ENCODE measurements at places on chromosomes 4 and X. TPM values are rescaled to one million over a fixed set of nuclear protein-coding genes. Genes with fewer than 3 reads are reported as not detected.

The RAB9B gene
- total RNA-seq = 1.5 TPM

The AREG gene
- total RNA-seq = not detected

The KLHL13 gene
- total RNA-seq = 0.34 TPM

The PDE6B gene
- 2.6 TPM for total RNA-seq

The EDNRA gene
- 0.34 TPM for total RNA-seq

The DBET gene
- not detected for total RNA-seq

The TASL gene
- not detected for total RNA-seq

The GABRQ gene
- total RNA-seq = under 0.01 TPM

The GNRHR gene
- total RNA-seq = not detected

The KANTR gene
- 6.8 TPM for total RNA-seq

The PRR32 gene
- total RNA-seq = not detected

The ASB12 gene
- total RNA-seq = not detected

The STOX2 gene
- 27.3 TPM for total RNA-seq

The VCX gene
- total RNA-seq = not detected

The CMC4 gene
- total RNA-seq = 9.4 TPM

The F8A2 gene
- not detected for total RNA-seq

The ZBTB49 gene
- 2.2 TPM for total RNA-seq

The UFSP2 gene
- 46.6 TPM for total RNA-seq

The RADX gene
- total RNA-seq = 0.09 TPM

The PALLD gene
- 20.8 TPM for total RNA-seq

The DRP2 gene
- total RNA-seq = not detected

The SYP gene
- total RNA-seq = 0.17 TPM

The ZDHHC15 gene
- total RNA-seq = not detected

The AMOT gene
- total RNA-seq = 9.7 TPM

The PPBP gene
- total RNA-seq = not detected

The RHOXF1 gene
- not detected for total RNA-seq

The CLNK gene
- not detected for total RNA-seq

The ATOH1 gene
- total RNA-seq = not detected

The ERCC6L gene
- 0.95 TPM for total RNA-seq

The TEX28 gene
- total RNA-seq = not detected
